Heart left ventricle (tissue), 16 donors: ENCODE measurements at places on chromosomes 11 and 22. TPM values are rescaled to one million over a fixed set of nuclear protein-coding genes. Genes with fewer than 3 reads are reported as not detected.
A peak's percentile ranks its signal among the peaks of the same experiment; 100 is the strongest.

- peaks cover 6% of the 10 kb centered on the region for H3K4me1 ChIP-seq
- peak overlapping the region; percentile 86 for H3K4me3 ChIP-seq
- H3K27ac ChIP-seq, result peak overlapping the region; percentile 93
- no peaks in the 10 kb centered on the region for H3K27me3 ChIP-seq
Measured at GRCh38 chr11:126282361-126282735, 545 bp upstream of the TIRAP start.

DNA sequence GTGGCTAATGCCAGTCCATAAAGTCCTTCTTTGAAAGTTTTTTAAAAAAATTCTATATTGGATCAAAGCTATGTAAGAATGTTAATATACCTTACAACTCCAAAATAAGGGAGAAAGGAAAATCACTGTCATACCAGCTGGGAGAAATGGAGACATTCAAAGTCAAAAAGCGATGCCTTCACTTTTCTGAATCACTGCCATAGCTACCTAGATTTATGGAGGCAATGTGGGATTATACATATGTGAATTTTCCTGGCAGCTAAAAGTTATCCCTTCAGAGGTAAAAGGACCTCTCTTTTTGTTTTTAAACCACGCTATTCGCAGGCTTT is 59.6 kb upstream of the PDE3B start:
- H3K27ac ChIP-seq, result no peak overlapping the region
- no peak for DNase-seq
- H3K4me3 ChIP-seq, result no peak overlapping the region
- no peaks in the 10 kb centered on the region for H3K27me3 ChIP-seq
- H3K4me1 ChIP-seq, result peaks cover 10% of the 10 kb centered on the region
- H3K36me3 ChIP-seq, result no peaks in the 10 kb centered on the region

TMEM86A gene
- 4.6 TPM for total RNA-seq

DNA sequence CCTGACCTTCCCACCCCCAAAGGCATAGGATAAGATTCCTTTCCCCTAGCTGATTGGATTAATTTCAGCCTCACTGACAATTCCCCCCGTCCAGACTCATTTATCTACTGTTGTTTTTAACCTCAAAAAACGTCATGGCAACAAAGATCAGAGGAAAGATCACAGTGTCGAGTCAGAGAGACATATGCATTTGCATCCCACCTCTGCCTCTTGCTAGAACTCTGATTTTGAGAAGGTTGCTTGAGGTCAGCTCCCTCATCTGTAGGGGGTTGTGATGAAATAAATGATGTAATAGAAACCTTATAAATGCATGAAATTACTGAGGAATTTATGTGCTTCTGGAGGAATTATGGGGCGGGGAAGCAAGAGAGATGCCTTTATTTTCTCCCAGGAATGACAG is 53.3 kb upstream of the SYN3 start:
- H3K27ac ChIP-seq, result no peak overlapping the region
- DNase-seq, result no peak
- H3K36me3 ChIP-seq, result no peaks in the 10 kb centered on the region
- H3K27me3 ChIP-seq, result peaks cover 11% of the 10 kb centered on the region
- no peaks in the 10 kb centered on the region for H3K4me1 ChIP-seq

DNA sequence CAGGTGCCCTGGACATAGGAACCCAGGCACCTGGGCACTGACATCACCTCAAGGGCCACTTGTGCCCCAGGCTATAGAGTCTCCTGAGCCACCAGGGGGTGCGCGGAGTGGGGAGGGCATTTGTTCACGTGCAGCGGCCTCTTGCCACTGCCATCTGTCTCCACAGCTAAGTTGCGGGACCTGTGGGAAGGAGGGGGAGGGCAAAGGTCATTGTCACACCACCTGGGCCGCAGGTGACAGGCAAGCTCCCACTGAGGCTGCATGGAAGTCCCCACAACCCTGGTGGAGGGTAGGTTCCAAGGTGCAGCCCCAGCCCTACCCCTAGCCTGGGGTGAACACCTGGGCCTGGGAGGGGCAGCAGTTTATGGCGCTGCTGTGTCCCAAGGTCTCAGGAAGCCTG is 79.5 kb downstream of the PIWIL3 start:
- H3K27me3 ChIP-seq, result no peaks in the 10 kb centered on the region
- no peaks in the 10 kb centered on the region for H3K36me3 ChIP-seq
- H3K27ac ChIP-seq, result no peak overlapping the region
- DNase-seq, result no peak
- H3K4me3 ChIP-seq, result no peak overlapping the region
